Gastroesophageal sphincter (tissue), 4 donors: ENCODE measurements at places on chromosomes 1 and 21. TPM values are rescaled to one million over a fixed set of nuclear protein-coding genes. Genes with fewer than 3 reads are reported as not detected.
A peak's percentile ranks its signal among the peaks of the same experiment; 100 is the strongest.

GRCh38 chr1:193767886-193768285, 581.5 kb upstream of the B3GALT2 start:
- H3K36me3 ChIP-seq, result no peaks in the 10 kb centered on the region
- no peak overlapping the region for H3K27ac ChIP-seq
- no peaks in the 10 kb centered on the region for H3K27me3 ChIP-seq

- H3K4me1 ChIP-seq, result no peaks in the 10 kb centered on the region
- no peaks in the 10 kb centered on the region for H3K36me3 ChIP-seq
- no peak overlapping the region for H3K4me3 ChIP-seq
- no peak overlapping the region for H3K27ac ChIP-seq
These were observed 37.4 kb downstream of the PCAT6 start for GRCh38 chr1:202848191-202848542.

DNA sequence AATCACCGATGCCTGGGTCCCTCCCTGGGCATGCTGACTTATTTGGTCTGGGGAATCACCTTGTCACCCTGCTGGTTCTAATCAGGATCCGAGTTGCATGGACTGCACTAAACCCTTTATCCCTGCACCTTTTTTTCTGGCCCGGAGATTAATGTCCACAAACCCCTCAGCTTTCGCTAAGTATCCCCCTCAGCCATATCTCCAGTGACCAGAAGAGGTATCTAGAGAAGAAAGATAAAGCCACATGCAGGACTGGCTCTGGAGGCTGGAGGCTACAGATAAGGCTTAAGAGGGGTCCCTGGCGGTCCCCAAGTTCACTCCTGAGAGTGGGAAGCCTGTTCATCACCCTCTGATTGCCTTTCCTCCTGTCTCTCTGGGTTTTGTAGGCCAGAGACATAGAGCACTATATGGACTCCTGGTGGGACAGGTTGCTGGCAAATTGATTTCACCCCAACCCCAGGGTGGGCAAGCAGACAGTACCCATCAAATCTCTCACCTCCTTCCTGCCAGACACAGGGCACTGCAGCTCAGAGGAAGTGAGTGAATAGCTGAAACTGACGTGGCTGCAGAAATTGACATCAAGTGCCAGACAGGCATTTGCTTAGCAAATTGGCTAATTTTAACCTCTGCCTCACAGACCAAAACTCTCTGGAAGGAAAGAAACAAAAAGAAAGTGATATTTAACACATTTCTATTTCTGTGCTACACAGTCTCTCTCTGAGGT, 38.8 kb downstream of the HMGB4 start:
- no peaks in the 10 kb centered on the region for H3K36me3 ChIP-seq
- H3K4me1 ChIP-seq, result no peaks in the 10 kb centered on the region
- peaks cover 19% of the 10 kb centered on the region for H3K27me3 ChIP-seq
- no peak for ATAC-seq
- no peak overlapping the region for H3K4me3 ChIP-seq

GRCh38 chr1:196317535-196318522, 290.4 kb downstream of the KCNT2 start:
- H3K27me3 ChIP-seq, result no peaks in the 10 kb centered on the region
- peaks cover 15% of the 10 kb centered on the region for H3K36me3 ChIP-seq
- H3K4me1 ChIP-seq, result no peaks in the 10 kb centered on the region
- ATAC-seq, result no peak
- H3K4me3 ChIP-seq, result no peak overlapping the region
- H3K27ac ChIP-seq, result no peak overlapping the region

GRCh38 chr1:170836141-170836540, 99.2 kb upstream of the MROH9 start:
- no peaks in the 10 kb centered on the region for H3K4me1 ChIP-seq
- H3K36me3 ChIP-seq, result no peaks in the 10 kb centered on the region
- no peaks in the 10 kb centered on the region for H3K27me3 ChIP-seq

GRCh38 chr21:16353764-16354163, 624.0 kb downstream of the USP25 start:
- no peaks in the 10 kb centered on the region for H3K36me3 ChIP-seq
- H3K4me3 ChIP-seq, result no peak overlapping the region
- no peak for ATAC-seq
- H3K27ac ChIP-seq, result no peak overlapping the region

GRCh38 chr21:32333953-32334673, 35.5 kb downstream of the MRAP start:
- no peaks in the 10 kb centered on the region for H3K27me3 ChIP-seq
- H3K27ac ChIP-seq, result peak overlapping the region; percentile 34
- H3K36me3 ChIP-seq, result no peaks in the 10 kb centered on the region
- no peaks in the 10 kb centered on the region for H3K4me1 ChIP-seq
- ATAC-seq, result no peak

DNA sequence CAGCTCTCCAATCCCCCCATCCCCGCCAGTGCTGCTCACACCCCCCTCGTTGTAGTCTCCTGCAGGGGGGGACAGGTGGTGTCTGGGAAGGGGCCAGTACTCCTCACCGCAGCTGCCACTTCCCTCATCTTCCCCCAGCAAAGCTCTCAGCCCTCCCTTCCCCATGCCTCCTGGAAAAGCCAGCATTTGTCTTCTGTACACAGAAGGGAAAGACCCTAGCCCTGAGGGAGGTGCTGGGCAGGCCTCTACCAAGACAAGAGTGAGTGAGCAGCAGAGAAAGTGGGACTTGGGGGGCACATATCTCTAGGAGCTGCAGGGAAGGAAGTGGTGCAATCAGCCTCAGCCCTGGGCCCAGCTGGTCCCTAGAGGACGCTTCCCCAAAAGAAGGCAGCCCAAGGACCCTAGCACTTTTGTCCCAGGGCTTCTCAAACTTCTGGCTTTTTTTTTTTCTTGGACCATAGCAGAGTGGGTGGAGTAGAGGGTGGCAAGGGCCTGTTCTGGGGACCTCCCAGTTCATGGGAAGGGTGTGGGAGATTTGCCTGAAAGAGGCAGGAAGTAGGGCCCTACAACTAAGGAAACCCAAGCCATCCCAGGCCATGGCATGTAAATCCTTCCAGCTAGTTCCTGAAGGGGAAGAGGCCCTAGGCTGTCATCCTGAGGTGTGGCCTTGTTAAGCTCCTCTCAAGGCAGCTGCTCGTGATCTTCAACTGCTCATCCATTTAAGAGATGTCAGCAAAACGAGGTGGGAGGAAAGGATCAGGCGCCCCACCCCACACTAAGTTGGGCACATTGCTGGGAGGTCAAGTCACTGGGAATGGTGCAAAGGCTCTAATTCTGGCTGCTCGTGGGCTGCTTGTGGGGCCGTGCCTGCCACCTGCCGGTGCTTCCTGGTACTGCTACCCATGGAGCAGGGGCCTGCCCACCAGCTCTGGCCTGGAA, 12.6 kb downstream of the ZC3H12A start:
- ATAC-seq, result peak; percentile 86
- no peak overlapping the region for H3K4me3 ChIP-seq
- peaks cover 30% of the 10 kb centered on the region for H3K4me1 ChIP-seq
- H3K36me3 ChIP-seq, result peaks cover 74% of the 10 kb centered on the region
- peak overlapping the region; percentile 67 for H3K27ac ChIP-seq

Gene NBPF10
- 1.9 TPM for total RNA-seq

Gene LCA5L
- total RNA-seq, result 1.3 TPM
